AG04450 (cell line): ENCODE measurements at places on chromosomes 2 and 18. TPM values are rescaled to one million over a fixed set of nuclear protein-coding genes. Genes with fewer than 3 reads are reported as not detected.

GRCh38 chr2:85743304-85743978 is 10.3 kb upstream of the ATOH8 start:
- no peak for DNase-seq

MEIS1 gene
- 87.2 and 107 TPM in 2 replicates for polyA plus RNA-seq

DNA sequence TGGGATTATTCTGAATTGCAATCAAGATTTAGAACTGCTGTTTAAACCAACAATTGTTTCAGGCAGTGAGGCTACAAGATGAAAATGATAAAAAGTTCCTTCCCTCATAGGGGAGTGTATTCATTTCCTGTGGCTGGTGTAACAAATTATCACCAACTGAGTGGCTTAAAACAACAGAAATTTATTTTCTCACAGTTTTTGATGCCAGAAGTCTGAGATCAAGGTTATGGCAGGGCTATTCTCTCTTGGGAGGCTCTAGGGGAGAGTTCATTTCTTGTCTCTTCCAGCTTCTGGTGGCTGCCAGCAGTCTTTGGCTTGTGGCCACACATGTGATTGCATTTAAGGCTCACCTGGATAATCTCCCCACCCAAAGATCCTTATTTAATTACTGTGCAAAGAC is 290.5 kb upstream of the ZSWIM2 start:
- DNase-seq = no peak

DNA sequence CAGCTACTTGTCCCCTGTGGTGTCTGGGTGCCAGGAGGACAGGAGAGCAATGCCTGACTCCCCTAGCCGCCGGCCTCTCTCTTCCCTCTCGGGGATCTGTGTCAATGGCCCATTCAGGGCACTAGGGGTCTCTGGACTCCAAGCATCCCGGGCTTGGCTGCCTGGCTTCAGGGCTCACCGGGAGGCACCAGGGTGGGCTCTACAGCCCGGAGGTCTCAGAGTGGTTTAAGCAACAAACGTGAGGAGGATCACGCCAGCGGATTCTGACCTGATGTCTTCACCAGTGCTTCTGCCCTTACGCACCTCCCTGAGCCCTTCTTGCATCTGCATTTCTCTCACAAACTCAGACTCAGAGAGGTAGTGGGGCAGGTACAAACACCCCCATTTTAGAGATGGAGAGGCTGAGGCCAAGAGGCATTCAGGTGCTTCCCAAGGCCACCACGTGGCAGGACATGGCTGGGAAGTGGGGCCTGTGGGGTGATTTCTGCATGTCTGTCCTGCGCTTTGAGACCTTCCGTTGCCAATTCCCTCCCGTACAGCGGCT is 243.0 kb downstream of the CELF4 start:
- DNase-seq = no peak

- DNase-seq = no peak
Observed at GRCh38 chr2:46298272-46298521, 990 bp downstream of the EPAS1 start.

CAPN13 gene
- polyA plus RNA-seq = not detected in 2 replicates

GRCh38 chr18:75879196-75879595 is 451.7 kb upstream of the SMIM21 start:
- DNase-seq = no peak

DNA sequence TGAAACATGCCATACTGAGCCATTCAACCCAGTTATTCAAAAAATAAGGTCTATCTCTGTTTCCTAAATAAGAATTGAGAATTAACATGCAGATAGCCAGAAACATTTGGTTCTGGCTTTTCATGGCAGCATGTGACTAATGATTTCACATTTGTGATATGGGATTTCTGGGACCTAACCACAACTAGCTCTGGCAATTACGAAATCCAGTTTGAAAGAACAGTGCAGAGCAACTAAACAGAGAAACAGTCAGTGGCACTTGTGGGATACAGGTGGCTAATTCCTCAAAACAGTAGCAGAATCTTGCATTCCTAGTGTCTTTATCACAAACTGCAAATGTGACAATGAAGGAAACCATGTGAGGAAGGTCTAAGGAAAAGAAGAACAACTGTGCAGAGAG is 637.8 kb upstream of the CHAC2 start:
- DNase-seq = peak; percentile 47

GCC2 gene
- 13.2 and 19.5 TPM in 2 replicates for polyA plus RNA-seq

CROCC2 gene
- polyA plus RNA-seq = not detected in 2 replicates

DNA sequence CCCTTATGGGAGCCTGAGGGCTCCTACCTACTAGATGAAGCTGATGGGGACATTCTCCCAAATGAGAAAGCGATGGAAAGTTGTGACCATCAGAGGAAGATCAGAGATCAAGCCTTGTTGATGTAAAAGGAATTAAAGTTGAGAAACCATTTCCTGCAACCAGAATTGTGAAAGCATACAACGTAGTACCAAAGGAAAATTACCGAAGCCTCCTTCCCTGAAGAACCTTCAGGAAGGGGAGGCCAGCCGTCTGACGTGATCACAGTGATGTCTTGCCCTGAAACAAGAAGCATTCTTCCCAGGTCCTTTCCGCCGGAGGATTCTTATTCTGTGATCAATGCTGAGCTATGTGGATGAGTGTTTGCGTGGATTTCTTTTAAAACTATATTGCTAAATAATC is 211.6 kb upstream of the TNP1 start:
- DNase-seq = no peak

MYO5B gene
- 0.32 and 0.41 TPM in 2 replicates for polyA plus RNA-seq

RRM2 gene
- polyA plus RNA-seq = 13.7 and 21.7 TPM in 2 replicates

DNA sequence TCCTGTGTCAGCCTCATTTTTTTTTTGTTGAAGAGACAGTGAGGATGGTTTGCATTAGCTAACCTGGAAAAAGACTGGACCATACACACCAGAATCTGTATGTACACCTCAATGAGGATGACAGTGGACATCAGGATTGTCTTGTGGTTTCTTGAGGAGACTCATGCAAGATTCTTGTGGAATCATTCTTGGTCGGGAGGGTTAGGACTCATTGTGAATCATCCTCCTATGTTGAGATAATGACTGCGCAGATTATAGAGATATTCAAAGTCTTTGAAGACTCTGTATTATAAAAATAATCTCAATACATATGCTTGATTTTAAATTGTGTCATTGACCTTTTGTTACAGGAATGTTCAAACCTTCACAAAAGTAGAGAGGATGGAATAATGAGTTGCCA is 49.1 kb upstream of the DOCK10 start:
- DNase-seq = peak; percentile 80

RUFY4 gene
- not detected in 2 replicates for polyA plus RNA-seq

CYBRD1 gene
- 115 and 157 TPM in 2 replicates for polyA plus RNA-seq

DNA sequence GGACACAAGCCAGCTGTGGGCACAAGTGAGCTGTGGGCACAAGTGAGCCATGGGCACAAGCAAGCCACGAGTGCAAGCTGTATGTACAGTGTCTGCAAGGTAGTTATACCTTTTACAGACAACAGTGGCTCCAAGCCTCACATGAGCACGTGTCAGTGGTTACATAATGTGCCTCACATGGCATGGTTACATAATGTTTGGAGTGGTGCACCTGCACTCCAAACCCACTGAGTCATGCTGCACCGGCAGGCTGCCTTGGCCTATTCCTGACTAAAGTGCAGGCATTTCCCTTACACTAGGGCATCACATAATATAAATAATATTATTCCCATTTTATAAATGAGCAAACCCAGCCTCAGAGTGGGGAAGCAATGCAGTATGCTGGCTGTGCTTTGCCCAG is 62.6 kb downstream of the MARCO start:
- no peak for DNase-seq

DNA sequence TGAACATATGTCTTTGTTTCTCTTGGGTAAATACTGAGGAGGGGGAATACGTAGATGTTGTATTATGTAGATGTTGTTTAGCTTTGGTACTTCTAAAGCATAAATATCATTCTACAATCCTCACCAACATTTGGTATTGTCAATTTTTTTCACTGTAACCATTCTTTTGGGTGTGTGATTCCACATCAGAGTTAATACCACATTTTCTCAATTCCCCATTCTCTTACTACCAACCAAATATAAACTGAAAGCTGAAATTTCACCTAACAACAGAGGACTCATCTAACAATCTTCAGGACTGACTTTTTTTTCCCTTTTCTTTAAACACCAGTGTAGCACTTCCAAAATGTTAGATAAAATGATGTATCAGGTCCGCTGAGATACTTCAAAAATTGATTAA is 120.7 kb upstream of the RIOK3 start:
- no peak for DNase-seq

DNA sequence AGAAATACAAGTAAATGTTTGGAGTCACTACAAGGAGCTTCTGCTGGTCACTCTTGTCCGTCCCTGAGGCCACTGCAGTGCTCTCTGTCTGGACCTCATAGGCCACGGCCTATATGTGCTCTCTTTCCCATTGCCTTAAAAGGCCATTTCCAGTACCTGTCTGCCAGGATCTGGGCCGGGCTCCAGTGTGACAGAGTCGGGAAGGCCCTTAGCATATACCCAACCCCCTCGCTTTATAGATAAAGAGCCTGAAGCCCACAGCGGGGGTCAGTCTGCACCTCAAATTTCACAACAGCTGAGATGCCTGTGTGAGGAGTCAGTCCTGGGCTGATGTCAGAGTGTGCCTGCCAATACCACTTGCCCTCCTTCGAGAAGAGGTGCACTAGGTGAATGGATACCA is 39.9 kb downstream of the ADD2 start:
- no peak for DNase-seq

CCDC141 gene
- polyA plus RNA-seq = not detected in 2 replicates

CXCR1 gene
- polyA plus RNA-seq = not detected in 2 replicates
